Activated naive CD4-positive, alpha-beta T cell treated with anti-CD3 and anti-CD28 coated beads, Interleukin-2, amount 10 ng/mL, durations not matched to agents 5 hours and 36 hours (primary cell): ENCODE measurements at places on chromosomes 2 and 18. TPM values are rescaled to one million over a fixed set of nuclear protein-coding genes. Genes with fewer than 3 reads are reported as not detected.

Gene CEBPZ
- 49.7 TPM for total RNA-seq

Gene SCN9A
- total RNA-seq: 0.26 TPM

Gene SERPINB12
- not detected for total RNA-seq

Gene RUFY4
- 0.36 TPM for total RNA-seq

Gene IWS1
- total RNA-seq: 45.2 TPM

Gene LBX2
- 0.35 TPM for total RNA-seq

Gene CRACDL
- 0.20 TPM for total RNA-seq

Gene CYBRD1
- total RNA-seq: 0.15 TPM

Gene SP5
- total RNA-seq: not detected

Gene SCYGR8
- not detected for total RNA-seq

Gene MYO5B
- total RNA-seq: not detected
